ENCODE measurements at places on chromosomes 1 and 21. TPM values are rescaled to one million over a fixed set of nuclear protein-coding genes. Genes with fewer than 3 reads are reported as not detected.

TIE1 gene
- total RNA-seq, result 3.3 TPM

GRCh38 chr1:15088281-15088971 is 65.1 kb upstream of the TMEM51 start:
- peak; percentile 24 for DNase-seq

- DNase-seq, result no peak
Observed at GRCh38 chr1:52054496-52055065, 410 bp downstream of the TXNDC12 start.

OR2L8 gene
- total RNA-seq, result not detected

Measured in IMR-90 (cell line).